ENCODE measurements at places on chromosomes 13 and 19.

DNA sequence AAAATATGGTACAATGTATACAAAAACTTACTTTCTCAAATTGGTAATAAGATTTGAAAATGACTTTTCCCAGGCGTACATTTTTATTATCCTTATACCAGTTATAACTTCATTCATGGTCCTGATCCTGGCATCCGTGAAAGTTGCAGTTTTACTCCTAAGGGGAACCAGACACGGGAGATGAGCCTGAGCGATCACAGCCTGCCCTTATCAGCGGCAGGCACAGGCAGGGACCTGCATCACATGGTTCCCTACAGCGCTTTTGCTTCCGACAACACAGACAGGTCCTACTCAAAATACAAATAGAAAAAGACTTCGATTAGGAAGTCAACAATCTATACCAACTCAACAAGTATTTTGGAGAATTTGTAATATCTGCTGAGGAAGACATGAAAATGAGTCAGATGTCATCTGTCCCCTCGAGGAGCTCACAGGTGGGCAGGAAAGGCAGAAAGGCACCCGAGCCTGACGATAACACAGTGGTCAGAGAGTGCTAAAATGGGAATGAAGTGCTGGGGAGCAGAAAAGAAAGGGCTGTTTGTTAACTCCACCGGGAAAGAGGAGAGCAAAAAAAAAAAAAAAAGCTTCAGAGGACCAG, 93.4 kb downstream of the ABCC4 start:
- DNase-seq = no peak

DNA sequence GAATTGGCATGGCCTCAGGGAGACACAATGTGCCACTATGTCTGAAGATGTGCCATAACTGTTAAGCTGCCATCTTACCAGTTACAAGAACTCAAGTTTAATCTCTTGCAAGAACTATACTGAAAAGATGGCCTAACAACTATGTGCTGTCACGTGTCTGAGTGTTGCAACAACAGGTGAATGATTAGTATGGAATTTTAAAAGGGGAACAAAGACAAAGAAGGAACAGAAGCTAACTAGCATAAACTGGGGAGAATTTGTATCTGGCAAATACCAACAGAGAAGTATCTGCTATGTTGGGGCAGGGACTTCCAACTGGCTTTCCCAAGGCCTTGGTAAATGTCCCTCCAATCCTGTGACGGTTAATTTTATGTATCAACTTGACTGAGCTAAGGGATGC, 11.5 kb upstream of the ACOD1 start:
- no peak for DNase-seq

GRCh38 chr13:100957741-100958140, 283.1 kb upstream of the TMTC4 start:
- no peak for DNase-seq

- no peak for DNase-seq
These were observed 2.2 kb downstream of the FFAR1 start for GRCh38 chr19:35349614-35350521.

DNA sequence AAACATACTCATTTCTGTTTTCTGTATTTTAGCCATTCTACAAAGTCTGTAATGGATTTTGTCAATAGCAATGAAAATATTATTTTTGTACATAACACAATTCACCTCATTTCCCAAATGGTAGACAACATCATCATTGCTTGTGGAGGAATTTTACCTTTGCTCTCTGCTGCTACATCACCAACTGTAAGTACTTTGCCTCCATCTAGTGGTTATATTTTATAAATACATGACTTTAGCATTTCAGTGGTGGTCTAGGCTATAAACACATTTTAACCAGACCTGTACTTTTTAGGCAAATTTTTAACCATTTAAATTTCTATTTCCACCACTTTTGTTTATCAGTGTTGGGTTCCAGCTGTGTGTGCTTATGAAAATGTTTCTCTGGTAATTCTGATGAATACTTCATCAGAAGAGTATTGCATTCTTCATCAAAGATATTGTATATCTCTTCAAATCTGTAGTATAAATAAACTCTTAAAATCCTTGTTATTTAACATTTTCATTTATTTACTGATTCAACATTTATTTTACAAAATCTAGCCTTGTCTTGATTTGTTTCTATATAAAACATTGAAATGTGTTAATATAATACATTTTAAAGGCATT, 222.4 kb downstream of the NBEA start:
- DNase-seq = no peak

DNA sequence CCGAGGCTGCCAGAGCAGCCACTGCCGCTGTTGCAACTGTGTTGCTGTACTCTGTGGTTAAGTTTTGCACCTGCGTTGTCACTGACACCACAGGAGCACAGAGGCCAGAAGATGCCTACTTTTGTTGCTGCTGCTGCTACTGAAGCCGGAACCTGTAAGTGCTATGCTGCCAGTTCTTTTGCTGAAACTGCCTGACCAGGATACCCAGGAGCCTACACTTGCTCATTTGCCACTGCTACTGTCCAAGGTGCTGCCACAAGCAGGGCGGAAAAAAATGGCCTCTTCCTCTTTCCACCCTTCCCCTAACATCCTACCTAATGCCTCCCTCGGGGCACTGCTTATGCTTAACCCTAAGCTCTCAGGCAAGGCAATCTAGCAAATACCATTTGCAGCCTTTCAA, 29.0 kb upstream of the NBEA start:
- DNase-seq = no peak

GRCh38 chr19:47133021-47133471, 2.4 kb downstream of the SAE1 start:
- no peak for DNase-seq

- DNase-seq = no peak
These were observed 1676.9 kb downstream of the PCDH9 start for GRCh38 chr13:65553096-65553727.

DNA sequence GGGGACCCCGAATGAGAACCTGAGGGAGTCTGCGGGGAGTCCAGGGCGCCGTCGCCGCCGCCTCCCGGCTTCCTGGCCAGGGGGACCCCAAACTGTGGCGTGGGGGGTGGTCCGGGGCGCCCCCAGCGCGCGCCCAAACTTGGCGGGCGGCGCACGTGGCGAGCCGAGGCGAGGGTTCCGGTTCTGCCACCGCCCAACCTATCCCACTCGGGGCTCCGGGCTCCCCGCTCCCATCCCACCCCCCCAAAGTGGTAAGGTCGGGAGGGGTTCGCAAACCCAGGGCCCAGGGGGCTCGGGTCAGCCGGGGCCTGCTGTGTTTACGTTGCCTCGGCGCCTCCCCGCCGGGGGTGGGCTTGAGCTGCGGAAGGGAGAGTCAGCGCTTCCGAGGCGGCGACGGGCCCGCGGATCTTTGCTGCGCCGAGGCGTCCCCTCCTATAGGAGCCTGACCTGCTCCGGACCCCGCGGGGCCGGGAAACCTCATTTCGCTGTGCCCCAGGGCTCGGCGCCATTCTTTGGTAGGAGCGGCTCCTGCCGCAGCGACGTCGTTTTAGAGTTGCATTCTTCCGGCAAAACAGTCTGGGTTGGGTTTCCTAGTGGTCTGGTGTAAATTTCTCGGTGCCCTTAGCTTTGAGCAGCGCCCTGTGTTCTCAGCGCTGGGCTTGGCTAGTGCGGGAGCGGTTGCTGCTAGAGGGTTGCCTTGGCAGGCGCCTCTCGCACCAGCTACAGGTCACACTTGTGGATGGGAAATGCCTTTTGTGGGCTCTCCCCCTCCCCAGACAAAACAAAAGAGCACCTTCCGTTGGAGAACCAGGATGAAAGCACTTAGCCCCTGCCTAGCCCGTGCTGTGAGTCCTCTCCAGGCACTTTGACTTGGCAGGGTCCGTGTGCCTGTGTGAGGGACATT, 1.2 kb downstream of the DAZAP1 start:
- DNase-seq = peak; percentile 76

- no peak for DNase-seq
These were observed 103.8 kb downstream of the KL start for GRCh38 chr13:33119856-33120543.

GRCh38 chr13:77811981-77812380, 106.7 kb downstream of the EDNRB start:
- no peak for DNase-seq

DNA sequence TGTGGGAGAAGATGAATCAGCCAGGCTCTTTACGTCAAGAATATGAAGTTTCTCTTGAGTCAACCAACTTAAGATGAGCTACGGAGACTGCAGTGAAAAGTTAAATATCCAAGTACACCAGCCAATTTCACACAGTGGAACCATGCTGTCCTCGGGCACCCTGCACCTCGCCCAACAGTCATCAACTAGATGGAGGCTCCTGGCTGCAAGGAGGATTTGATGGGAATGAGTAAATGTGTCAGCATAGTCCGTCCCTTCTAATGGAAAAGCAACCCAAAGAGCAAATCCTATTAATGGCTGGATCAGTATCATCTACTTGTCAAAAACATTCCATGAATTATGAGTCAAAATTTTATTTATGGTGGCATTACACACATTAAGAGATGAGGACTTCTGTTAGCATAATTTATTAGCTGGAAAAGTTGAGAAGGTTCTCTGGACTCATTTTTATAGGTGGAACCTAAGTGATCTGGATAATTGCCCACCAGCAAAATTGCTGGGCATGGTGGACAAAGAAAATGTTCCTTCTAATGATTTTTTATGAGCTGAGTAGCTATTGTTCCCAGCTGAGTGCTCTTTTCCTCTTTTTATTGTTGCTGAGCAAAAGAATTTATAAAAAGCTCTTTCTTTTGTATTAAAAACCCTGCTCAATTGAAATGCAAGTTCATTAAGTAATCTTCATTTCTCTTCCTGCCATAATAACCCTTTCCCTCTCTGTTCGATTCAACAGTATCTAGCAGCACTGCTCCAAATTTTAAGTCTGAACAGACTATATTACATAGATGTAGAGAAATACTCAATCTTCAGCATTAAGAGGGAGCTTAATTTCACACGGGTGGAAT, 88.4 kb downstream of the DNAJC15 start:
- no peak for DNase-seq

- DNase-seq = no peak
These were observed 115.2 kb downstream of the RAP2A start for GRCh38 chr13:97549201-97549600.

DNA sequence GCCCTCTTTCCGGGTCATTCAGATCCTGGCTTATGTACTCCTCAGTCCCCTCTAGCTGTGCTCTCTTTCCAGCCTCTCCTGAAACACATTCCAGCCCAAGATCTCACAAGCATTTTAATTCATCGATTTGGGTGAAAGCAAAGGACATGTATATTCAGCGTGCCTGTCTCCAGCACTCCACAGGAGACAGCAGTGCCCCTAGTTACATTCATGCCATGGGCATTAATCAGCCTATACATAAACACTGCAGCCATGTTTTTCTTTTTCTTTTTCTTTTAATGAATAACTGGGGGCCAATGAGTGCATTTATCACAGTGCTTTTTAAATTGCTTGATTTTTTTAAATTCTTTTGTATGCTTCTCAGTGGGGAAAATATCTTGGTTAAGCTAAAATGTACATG, 199.1 kb downstream of the DCT start:
- no peak for DNase-seq

GRCh38 chr13:41931337-41931736, 29.6 kb downstream of the VWA8 start:
- no peak for DNase-seq

DNA sequence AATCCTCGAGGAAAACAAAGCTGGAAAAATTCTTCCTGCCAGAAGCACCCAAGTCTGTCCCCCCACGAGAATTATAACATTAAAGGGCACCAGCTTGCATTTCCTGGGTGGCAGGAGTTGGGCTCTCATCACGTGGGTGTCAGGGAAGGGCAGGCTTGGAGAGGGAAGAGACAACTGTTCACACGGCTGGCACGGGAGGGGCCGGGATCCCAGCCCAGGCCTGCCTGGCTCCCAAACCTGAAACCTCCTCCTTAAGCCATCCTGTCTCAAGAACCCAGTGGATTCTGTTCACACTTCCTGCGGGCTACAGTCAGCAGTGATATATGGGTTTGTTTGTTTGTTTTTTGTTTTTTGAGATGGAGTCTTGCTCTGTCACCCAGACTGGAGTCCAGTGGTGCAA, 12.2 kb downstream of the GRIK5 start:
- DNase-seq = no peak

DNA sequence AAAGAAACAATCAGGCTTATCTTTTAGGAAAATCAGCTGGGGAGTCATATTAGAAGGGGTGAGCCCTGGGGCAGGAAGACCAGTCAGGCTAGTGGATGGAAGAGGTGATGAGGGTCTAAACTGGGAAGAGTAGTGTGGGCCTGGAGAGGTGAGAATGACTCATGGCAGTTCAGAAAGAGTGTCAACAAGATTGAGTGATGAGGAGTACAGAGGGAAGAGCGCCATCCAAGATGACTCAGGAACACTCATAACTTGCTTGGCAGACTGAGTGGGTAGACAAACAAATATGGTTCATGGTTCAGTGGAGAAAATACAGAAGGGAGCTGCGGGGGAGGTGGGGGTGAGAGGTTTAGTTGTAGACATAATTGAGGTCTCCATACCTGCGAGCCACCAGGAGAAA, 17.3 kb upstream of the CLDN10 start:
- no peak for DNase-seq

GRCh38 chr13:111017755-111018459, 97.2 kb upstream of the ARHGEF7 start:
- no peak for DNase-seq

DNA sequence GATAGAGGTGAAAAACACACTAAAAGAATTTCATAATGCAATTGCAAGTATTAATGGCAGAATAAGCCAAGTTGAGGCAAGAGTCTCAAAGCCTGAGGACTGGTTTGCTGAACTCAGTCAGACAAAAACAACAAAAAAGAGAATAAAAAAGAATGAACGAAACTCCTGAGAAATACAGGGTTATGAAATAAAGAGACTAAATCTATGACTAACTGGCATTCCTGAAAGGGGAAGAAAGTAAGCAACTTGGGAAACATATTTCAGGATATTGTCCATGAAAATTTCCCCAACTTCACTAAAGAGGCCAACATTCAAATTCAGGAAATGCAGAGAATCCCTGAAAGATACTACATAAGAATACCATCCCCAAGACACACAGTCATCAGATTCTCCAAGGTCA, 47.8 kb downstream of the UBL3 start:
- DNase-seq = no peak

DNA sequence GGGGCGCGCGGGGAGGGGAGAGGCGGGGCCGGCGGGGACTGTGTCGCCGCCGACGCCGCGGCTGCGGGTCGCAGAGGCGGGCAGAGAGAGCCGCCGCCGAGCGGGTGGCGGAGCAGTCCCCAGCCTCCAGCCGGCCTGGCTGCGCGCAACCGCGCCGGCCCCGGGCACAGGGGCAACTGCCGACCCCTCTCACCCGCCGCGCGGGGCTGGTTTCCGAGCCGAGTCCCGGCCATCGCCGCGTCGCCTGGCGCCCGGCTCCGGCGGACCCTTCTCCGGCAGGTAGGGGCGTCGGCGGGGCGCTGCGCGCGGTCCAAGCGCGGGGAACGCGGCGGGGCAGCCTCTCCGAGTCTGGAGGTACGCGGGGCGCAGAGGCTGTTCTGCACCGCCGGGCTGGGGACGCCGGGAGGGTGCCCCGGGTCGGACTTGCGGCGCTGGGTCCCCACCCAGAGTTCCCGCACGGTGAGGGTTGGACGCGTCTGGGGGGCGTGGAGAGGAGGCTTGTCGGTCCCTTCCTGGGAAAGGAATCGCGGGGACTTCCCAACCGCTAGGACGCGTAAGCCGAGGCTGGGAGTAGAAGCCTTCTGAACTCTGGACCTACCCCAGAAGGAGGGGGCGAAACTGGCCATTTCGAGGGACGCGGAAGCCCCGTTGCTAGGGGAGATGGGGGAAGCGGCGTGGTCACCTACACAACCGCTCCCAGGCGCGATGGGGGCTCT, 133.6 kb upstream of the MYO16 start:
- peak; percentile 37 for DNase-seq

Data from activated T-cell treated with anti-CD3 and anti-CD28 coated beads, Interleukin-2, amount 50 U/mL, for 24 hours (primary cell).